ENCODE measurements at places on chromosomes 6 and 20. TPM values are rescaled to one million over a fixed set of nuclear protein-coding genes. Genes with fewer than 3 reads are reported as not detected.

The NEURL2 gene
- total RNA-seq, result 8.1 TPM

DNA sequence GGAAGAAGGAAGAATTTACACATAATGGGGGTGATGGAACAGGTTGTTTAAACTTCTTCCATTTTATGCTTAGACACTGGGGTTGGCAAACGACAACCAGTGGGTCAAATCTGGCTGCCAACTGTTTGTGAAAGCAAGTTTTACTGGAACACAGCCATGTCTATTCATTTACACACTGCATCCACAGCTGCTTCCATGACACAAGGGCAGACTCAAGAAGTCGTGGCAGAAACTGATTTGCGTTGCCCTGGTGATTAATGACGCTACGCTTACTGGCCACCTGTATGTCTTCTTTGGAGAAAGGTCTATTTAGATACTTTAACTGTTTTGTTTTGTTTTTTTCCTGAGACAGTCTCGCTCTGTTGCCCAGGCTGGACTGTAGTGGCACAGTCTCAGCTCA, 19.0 kb downstream of the CTCFL start:
- H3K27ac ChIP-seq, result no peak overlapping the region
- H3K4me3 ChIP-seq, result no peak overlapping the region
- H3K27me3 ChIP-seq, result peaks cover 7% of the 10 kb centered on the region
- no peak for DNase-seq
- H3K4me1 ChIP-seq, result no peaks in the 10 kb centered on the region

DNA sequence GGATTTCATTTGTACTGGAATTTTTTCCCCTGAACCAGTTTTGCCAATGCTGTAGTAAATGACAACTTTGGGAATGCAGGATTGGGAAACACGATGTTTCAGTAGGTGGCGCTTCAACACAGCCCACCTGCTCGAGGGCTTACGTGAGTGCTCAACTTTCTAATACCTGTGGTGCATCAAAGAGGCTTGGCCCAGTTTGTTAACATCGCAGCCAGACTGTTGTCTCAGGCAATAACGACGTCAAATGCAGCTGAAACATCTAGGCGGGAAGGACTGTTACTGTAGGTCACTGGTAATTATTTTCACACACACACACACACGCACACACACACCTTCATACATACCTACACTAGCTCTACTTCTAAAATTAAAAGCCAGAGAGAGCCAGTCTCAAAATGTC, 815.5 kb upstream of the SLC35B3 start:
- H3K27me3 ChIP-seq, result no peaks in the 10 kb centered on the region
- DNase-seq, result no peak
- H3K36me3 ChIP-seq, result no peaks in the 10 kb centered on the region
- no peak overlapping the region for H3K4me3 ChIP-seq
- H3K4me1 ChIP-seq, result no peaks in the 10 kb centered on the region

DNA sequence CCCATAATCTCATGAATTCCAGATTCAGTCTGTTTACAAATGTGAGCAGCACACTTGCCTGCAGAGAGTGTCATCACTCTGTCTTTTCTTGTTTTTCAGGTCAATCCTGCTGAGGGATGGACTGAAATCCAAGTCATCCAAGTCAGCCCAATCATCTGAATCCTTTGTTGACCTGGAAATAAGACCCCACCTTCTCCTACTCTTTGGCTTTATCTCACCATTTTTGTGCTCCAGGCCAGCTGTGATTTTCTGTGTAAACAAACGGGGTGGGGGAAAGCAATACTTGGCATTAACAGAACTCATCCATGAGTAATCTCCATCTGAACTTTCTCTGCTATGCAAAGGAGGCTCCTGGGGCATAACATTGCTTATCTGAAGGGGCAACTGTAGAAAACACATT, 16.9 kb upstream of the GSTA4 start:
- no peak overlapping the region for H3K4me3 ChIP-seq
- no peak overlapping the region for H3K27ac ChIP-seq
- no peaks in the 10 kb centered on the region for H3K4me1 ChIP-seq
- no peak for DNase-seq
- peaks cover 44% of the 10 kb centered on the region for H3K36me3 ChIP-seq
